Regular cardiac myocyte (primary cell): ENCODE measurements at places on chromosomes 6 and 20. TPM values are rescaled to one million over a fixed set of nuclear protein-coding genes. Genes with fewer than 3 reads are reported as not detected.

Gene CD109
- total RNA-seq: 5.8 and 12.4 TPM in 2 replicates

Gene PDSS2
- 13.0 and 13.2 TPM in 2 replicates for total RNA-seq

Gene SCP2D1
- total RNA-seq: not detected in 2 replicates

Gene TRDN
- total RNA-seq: not detected in 2 replicates

Gene GRIK2
- 0.38 and 1.1 TPM in 2 replicates for total RNA-seq

Gene GPLD1
- 0.28 and 0.38 TPM in 2 replicates for total RNA-seq

Gene NUP153
- total RNA-seq: 16.1 and 25.9 TPM in 2 replicates

Gene SLPI
- 0.58 TPM in 1 of 2 replicates, not detected in the other for total RNA-seq

Gene RAMACL
- 0.38 and 1.1 TPM in 2 replicates for total RNA-seq

Gene SNRPB2
- 47.1 and 64.2 TPM in 2 replicates for total RNA-seq

Gene TAP1
- total RNA-seq: 62.0 and 68.2 TPM in 2 replicates

Gene TM9SF4
- total RNA-seq: 30.1 and 33.3 TPM in 2 replicates

Gene FILIP1
- 0.58 and 2.5 TPM in 2 replicates for total RNA-seq

Gene ARMH2
- not detected in 2 replicates for total RNA-seq

Gene GTSF1L
- not detected in 2 replicates for total RNA-seq

Gene RBM24
- total RNA-seq: 5.6 and 8.2 TPM in 2 replicates

Gene F13A1
- total RNA-seq: not detected in 2 replicates

Gene RNF114
- 92.8 and 150 TPM in 2 replicates for total RNA-seq

Gene SLC22A1
- under 0.01 and 0.38 TPM in 2 replicates for total RNA-seq

Gene TMEM244
- not detected in 2 replicates for total RNA-seq
